ENCODE measurements at places on chromosomes 3 and 15.
A peak's percentile ranks its signal among the peaks of the same experiment; 100 is the strongest.

- DNase-seq: no peak
Observed at GRCh38 chr3:4976109-4976508, 3.1 kb upstream of the BHLHE40 start.

DNA sequence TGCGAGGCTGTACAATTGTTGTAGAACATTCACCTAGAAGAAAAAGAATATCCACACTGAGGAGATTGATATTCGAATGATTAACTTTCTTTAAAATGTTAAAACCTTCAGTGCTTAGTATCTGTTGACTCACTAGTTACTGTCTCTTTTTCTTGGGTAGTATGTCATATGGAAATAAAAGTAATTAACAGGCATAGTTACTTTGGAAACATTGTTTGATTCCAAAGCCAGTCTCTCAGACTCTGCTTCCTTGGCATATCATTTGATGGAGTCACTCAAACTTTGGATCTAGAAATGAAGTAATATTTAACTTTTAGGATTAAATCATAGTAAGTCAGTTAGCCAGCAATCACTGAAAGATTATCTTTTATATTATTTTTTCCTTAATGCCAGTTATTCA is 63.4 kb downstream of the MAP2K5 start:
- no peak for DNase-seq

GRCh38 chr3:140296796-140297352 is 361.9 kb downstream of the CLSTN2 start:
- DNase-seq: no peak

DNA sequence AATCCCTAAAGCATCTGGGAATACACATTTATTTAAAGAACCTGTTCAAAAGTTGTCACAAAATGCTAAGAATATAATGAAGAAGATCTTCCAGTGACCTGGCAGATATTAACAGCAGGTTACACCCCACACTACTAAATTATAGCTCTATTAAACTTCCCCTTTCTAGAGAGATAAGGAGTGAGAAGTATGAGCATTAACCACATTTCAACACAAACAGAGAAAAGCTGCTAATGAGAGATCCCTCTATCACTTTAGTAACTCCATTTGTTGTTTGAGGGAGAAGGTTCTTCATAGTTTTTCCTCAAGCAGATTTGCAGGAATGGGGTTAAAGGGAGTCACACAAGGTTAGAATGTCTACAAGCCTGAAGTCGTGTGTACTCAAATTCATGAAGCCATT is 3.6 kb downstream of the COL8A1 start:
- no peak for DNase-seq

DNA sequence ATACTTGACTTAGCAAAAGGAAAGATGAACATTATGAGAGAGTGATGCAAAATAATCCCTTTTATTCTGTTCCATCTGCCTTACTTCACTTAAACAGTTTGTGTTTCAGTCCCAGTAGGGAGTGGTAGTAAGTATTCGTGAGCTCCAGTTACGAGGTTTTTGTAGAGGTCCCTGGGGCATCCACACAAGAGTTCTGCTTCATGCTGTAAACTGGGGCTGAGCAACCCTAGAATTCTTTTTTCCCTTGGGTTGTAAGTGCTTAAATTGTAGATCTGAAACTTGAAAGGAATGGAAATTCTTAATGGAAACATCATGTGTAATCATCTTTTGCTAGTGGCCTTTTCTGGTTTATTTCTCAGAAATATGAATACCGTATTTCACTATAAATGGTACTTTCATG is 79.5 kb downstream of the SEMA6D start:
- DNase-seq: no peak

DNA sequence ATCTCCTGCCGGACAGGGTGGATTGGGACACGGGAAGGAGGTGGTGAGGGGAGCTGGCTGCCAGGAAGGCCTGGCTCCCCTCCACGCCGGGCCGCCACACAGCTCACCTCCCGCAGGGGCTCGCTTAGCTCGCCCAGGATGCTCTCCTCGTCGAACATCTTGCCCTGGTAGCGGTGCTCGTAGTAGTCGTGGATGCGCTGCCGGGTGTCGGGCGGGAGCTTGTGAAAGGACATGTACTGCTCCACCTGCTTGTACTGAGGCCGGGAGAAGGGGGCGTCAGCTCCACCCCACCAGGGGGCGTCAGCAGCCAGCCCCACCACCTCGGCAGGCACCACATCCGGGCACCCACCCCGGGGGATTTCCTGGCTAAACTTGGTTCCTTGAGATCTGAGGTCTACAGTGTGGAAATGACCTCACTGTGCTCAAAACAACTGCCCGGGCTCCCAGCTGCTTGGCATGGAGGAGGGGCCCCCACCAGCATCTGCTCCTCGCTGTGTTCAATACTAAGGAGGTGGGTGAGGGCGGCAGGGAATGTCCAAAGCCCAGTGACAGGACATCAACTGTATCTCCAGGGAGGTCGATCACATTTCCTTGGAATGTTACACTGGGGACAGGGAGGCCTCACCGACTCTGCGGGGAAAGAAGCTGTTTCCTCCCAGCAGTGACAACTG is 43.4 kb downstream of the HCN4 start:
- no peak for DNase-seq

DNA sequence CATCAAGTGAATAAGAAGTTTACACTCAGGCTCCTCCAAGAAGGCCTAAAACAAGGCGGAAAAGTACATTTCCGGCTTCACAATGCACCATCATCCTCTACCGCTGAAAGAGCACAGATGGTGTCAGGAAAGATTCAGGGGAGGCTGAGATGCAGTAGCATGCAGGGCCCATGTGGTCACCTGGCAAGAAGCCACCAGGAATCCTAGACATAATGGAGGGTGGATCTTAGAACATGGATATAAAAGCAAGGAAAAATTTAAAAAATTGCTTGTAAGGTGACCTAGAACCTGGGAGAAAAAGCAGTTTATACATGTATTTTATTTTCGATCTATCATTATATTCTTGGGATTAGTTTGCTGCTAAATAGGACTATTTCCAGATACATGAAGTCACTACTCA is 21.9 kb upstream of the OTOL1 start:
- no peak for DNase-seq

DNA sequence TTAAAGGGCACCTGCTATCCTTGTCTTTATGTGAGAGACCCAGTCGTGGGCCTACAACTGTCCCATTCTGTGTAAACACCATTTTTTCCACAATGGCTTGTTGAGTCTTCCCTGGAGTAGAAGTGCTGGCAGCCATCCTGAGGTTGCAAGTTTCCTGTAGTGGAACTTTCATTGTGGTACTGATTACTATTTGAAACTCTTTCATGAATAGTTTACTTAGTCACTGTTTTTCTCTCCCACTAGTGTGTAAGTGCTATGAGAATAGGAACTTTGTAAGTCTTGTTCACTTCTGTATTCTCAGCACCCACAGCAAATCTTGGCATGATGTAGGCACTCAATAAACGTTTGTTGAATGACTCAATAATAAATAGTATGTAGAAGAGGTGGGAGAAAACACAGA is 48.6 kb downstream of the RARB start:
- DNase-seq: no peak

GRCh38 chr3:23159929-23160328 is 43.2 kb upstream of the UBE2E2 start:
- no peak for DNase-seq

GRCh38 chr3:186110975-186111974 is 2.4 kb upstream of the ETV5 start:
- no peak for DNase-seq

DNA sequence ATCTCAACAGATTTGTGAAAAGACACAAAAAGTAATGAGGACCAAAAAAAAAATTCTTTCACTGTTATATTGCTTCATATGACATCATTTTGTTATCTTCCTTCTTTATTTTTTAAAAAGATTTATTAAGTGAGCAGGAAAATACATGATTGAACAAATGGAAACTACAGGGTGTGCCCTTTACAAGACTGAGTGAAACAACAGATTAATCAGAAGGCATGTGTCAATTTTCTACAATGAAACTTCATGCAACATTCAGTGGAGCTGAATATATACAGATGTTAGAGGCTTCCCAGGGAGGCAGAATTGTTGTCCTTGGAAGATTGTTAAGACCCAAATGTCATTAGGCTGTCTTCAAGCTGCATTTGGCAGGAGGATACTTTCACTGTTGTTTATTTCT is 28.4 kb upstream of the SLC2A2 start:
- DNase-seq: no peak

DNA sequence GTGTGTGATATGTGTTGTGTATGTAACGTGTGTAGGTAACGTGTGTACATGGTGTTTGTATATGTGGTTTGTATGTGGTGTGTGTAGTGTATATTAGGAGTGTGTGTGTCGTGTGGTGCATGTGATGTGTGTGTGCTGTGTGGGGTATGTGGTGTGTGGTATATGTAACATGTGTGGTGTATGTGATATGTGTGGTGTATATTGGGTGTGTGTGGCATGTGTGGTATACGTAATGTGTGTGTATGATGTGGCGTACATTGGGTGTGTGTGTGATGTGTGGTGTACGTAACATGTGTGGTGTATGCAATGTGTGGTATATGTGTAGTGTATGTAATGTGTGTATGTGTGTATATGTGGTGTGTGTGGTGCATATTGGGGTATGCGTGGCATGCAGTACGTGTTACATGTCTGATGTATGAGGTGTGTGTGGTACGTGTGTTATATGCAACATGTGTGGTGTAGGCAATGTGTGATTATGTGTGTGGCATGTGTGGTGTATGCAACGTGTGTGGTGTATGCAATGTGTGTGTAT is 41.2 kb downstream of the ARRDC4 start:
- no peak for DNase-seq

DNA sequence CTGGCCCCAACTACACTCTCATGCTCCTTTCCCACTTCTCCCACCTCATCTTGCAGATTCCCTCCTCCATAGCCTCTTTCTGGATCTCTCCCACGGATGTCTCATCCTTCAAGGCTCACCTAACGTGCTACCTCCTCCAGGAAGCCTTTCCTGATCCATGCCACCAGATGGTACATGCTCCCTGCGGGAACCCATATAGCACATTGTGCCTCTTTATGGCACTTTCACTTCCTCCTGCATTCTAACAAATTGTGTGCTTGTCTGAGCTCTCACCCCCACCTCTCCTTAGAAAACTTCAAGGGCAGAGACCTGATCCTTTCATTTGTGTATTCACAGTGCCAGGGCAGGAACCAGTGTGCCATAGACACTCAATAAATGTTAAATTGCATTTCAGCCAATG is 63.0 kb downstream of the HES1 start:
- DNase-seq: no peak

DNA sequence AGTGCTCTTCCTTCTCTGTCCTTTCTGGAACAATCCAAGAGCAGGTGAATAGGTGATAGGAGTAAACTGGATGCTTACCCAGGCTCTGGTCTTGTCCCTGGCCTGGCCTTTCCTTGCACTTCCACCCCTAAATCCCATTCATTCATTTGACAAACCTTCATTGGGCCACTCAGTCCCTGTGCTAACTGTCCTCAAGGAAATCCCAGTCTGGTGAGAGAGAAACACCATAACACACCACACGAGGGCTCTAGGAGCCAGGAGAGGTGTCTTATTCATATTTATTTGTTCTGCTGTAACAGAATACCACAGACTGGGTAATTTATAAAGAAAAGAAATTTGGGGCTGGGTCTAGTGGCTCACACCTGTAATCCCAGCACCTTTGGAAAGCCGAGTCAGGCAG is 22.8 kb downstream of the EFCC1 start:
- no peak for DNase-seq

GRCh38 chr15:85913461-85913860 is 118.7 kb upstream of the KLHL25 start:
- no peak for DNase-seq

GRCh38 chr3:76834657-76835056 is 205.2 kb upstream of the ROBO2 start:
- DNase-seq: no peak

GRCh38 chr3:187296058-187296457 is 4.5 kb upstream of the MASP1 start:
- no peak for DNase-seq

DNA sequence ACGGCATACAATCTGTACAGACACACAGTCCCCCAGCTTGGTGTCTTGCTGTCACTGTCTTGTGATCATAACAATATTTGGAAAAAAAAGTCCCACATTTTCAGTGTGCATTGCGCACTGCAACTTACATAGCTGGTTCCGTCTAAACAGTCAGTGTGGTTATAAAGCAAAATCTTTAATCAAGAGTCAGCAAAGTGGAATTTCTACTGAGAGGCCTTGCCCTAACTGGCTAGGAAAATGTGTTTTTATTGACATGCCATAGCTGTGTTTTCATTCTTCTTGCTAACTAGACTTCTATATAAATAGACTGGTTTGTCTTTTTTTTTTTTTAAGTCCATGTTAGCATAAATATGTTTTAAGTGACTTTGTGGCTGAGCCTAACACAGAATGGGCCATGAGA is 174.8 kb downstream of the POLR2M start:
- no peak for DNase-seq

DNA sequence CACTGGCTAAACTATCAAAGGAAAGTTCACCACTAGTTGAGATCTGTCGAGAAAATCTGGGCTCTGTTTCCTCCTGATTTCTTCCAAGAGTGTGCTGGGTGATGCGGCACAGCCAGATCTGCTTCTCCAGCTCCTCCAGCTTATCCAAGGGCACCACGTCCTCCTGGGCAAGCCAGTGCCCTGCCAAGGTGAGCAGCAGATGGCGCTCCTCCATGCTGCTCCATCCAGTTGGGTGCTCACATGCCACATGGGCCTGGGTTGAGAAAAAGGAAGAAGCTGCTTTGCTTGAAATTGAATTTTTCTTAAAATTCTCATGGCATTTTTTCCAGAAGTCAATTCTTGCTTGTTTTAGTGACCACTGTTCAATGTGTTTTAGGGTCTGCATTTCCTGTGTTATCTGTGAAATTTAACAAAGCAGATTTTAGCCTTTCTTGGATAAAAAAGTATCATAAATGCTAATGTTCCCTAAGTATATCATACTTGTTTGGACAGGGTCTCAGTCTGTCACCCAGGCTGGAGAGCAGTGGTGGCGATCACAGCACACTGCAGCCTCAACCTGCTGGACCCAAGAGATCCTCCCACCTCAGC is 47.3 kb downstream of the EIF3J start:
- peak; percentile 13 for DNase-seq

DNA sequence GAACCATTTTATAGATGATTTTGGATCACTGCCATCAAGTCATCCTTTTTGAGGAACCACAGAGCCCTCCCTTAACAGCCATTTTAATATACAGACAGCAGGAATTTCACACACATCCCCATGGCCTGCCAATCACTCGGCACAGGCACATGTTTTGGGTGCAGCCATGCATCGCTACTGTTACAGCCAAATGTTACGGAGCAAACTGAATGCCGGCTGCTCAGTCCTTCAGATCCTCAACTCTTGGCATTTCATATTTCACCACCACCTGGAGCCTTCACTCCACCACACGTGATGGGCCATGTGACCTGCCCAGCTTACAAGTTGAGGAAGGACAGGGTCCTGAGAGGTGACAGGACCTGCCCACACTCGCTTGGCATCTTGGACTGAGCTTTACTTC is 90.8 kb downstream of the OXNAD1 start:
- DNase-seq: no peak
